Fibroblast of pulmonary artery (primary cell): ENCODE measurements at places on chromosomes 16 and 17.
A peak's percentile ranks its signal among the peaks of the same experiment; 100 is the strongest.

DNA sequence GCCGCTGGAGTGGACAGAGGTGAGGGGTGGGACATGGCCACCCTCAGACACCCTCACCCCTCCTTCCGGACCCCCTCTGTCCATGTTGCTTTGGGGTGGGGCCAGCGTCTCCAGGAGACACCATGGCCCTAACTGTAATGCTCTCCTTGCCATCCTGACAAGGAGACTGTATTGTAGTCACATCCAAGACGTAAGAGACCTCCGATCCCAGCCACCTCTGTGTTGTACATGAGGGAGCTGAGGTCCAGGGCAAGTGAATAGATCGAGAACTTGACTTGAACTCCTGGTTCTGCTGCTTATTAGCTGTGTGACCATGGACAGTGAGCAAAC lies 30.2 kb downstream of the POLR3E start:
- DNase-seq: no peak

DNA sequence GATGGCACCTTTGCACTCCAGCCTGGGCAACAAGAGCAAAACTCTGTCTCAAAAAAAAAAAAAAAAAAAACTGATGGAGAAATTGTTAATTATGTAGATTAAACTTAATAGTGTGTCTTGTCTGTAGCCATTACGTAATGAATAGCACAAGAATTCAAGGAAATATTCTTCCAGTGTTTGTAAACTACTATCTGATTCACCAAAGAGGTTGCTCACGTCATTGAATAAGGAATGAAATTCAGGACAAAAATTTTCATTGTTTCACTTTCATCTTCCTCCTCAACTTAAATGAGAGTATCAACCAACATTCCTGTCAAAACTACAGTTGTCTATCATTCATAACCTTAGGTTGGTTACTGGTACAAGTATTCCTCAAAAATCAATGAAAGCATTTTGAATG lies 30.7 kb upstream of the MYO18A start:
- DNase-seq: no peak

DNA sequence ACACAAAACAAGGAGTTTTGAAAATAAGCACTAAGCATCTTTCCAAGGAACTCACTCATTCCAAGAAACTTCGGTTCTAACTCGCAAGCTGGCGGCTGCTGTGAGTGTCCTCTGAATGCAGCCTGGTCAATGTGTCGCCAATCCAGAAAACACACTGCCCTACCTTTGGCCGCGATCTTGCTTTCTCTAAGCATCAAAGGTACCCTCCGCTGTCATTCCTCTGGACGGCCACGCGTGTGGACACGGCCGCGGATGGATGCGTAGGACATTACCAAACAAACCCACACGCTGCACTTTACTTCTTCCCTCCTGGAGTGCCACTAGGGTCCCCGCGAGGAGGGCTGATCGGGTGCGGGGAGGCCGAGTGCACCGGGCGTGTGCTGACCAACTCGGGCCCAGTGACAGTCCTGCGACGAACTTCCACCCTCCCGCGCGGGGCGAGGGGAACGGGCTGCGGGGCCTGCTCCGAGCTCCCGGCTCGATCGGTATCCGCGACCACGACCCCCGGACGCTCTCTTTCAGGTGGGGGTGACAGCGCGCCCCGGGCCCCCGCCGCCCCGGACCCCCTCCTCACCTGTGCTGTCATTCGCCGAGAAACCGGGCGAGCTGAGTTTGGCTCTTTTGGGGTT lies 1.1 kb downstream of the CREBBP start:
- DNase-seq: no peak

DNA sequence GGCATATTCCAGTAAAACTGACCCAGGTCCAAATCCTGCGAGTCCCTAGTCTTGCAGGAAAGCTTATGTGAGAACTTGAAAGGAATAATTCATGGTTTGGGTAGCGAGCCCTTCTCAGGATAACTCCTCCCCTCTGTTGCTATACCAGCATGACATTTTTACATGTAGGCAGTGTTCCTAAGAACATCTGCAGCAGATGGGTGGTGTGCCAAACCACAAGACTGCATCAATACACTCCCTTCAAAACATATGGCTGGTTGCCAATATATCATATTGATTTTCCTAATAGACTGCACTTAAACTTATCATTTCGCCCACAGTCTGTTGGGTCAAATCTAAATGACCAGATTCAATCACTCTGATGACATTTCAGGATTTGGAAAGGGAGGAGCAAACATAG lies 19.9 kb downstream of the PSME3IP1 start:
- DNase-seq: peak; percentile 66

- DNase-seq: no peak
These were observed 8.9 kb downstream of the P4HB start for GRCh38 chr17:81851423-81851822.

DNA sequence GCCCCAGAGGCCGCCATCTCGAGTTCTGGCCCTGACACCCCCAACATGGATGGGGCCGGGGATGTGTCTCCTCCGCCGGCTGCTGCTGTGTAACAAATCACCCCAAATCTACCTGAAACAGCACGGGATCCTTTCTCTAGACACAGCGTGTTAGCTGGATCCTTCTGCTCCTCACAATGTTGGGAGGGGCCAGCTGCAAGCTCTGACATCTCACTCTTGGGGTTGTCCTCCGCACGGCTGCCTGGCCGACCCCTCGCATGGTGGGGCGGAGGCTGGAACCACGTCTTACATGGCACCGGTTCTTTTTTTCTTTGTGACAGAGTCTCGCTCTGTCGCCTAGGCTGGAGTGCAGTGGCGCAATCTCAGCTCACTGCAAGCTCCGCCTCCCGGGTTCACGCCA lies 11.6 kb upstream of the DEF8 start:
- no peak for DNase-seq

- DNase-seq: no peak
These were observed 883 bp upstream of the TAF15 start for GRCh38 chr17:35808240-35808961.

- DNase-seq: no peak
These were observed 41.4 kb upstream of the ULK2 start for GRCh38 chr17:19909139-19909538.

DNA sequence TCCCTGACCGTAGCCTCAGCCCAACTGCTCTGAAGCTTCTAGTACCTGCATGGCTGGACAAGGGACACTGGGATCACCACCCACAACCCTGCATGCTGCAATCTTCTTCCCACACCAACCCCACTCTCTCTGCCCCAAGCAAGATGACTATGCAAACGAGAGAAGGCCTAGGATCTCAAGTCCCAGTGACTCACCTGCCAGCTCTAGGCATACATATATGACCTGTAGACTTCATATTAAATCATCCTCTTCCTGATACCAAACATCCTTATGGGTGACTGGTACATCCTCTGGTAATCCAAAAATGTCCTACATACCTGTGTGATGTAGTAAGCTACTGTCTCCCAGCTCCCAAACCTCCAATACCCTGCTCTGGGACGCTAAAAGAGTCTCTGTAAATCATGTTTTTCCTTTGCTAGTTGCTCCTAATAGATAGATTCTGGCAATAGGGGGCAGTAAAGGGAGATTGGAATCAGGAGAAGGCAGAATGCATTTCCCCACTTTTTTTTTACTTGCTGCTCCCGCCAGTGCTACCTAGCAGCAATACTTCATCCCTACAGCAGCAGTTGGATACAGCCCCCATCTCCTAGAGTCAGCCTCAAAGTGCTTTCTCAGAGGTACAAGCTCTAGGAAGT lies 43.4 kb upstream of the SOX9 start:
- DNase-seq: no peak

GRCh38 chr17:81429821-81430551 lies 34.7 kb downstream of the BAHCC1 start:
- DNase-seq: peak; percentile 38
